Esophagus muscularis mucosa (tissue), 4 donors: ENCODE measurements at places on chromosomes 1 and 21. TPM values are rescaled to one million over a fixed set of nuclear protein-coding genes. Genes with fewer than 3 reads are reported as not detected.

GRCh38 chr1:228219245-228219961 lies 11.6 kb downstream of the OBSCN start:
- H3K27ac ChIP-seq: no peak overlapping the region
- H3K4me3 ChIP-seq: no peak overlapping the region
- H3K27me3 ChIP-seq: no peaks in the 10 kb centered on the region
- H3K4me1 ChIP-seq: no peaks in the 10 kb centered on the region

DNA sequence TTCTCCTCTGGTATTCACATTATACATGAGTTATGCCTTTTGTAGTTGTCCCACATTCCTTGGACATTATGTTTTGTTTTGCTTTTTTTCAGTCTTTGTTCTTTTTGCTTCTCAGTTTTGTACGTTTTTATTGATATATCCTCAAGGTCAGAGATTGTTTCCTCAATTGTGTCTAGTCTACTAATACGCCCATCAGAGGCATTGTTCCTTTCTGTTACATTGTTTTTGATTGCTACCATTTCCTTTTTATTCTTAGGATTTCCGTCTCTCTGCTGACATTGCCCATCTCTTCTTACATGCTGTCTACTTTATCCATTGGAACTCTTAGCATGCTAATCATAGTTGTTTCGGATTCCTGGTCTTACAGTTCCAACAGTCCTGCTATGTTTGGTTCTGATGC lies 27.8 kb upstream of the MPC2 start:
- H3K36me3 ChIP-seq: peaks cover 5% of the 10 kb centered on the region
- H3K4me3 ChIP-seq: no peak overlapping the region
- no peak overlapping the region for H3K27ac ChIP-seq
- no peak for DNase-seq
- peaks cover 15% of the 10 kb centered on the region for H3K4me1 ChIP-seq
- H3K27me3 ChIP-seq: no peaks in the 10 kb centered on the region

The RORC gene
- not detected for total RNA-seq

- H3K27me3 ChIP-seq: no peaks in the 10 kb centered on the region
- H3K4me1 ChIP-seq: no peaks in the 10 kb centered on the region
- H3K27ac ChIP-seq: no peak overlapping the region
- no peak overlapping the region for H3K4me3 ChIP-seq
- DNase-seq: no peak
Observed at GRCh38 chr1:206851341-206852010, 13.9 kb upstream of the IL20 start.

The GSTM2 gene
- total RNA-seq: 59.0 TPM

The GJA5 gene
- 14.6 TPM for total RNA-seq

GRCh38 chr1:214124281-214124805 lies 136.6 kb downstream of the PROX1 start:
- no peak overlapping the region for H3K4me3 ChIP-seq
- peaks cover 3% of the 10 kb centered on the region for H3K27me3 ChIP-seq
- no peak overlapping the region for H3K27ac ChIP-seq
- H3K36me3 ChIP-seq: no peaks in the 10 kb centered on the region
- H3K4me1 ChIP-seq: no peaks in the 10 kb centered on the region

GRCh38 chr1:119003413-119004128 lies 15.4 kb upstream of the TBX15 start:
- H3K27me3 ChIP-seq: peaks cover 100% of the 10 kb centered on the region
- no peaks in the 10 kb centered on the region for H3K36me3 ChIP-seq
- H3K27ac ChIP-seq: no peak overlapping the region
- peaks cover 58% of the 10 kb centered on the region for H3K4me1 ChIP-seq
- H3K4me3 ChIP-seq: no peak overlapping the region
- DNase-seq: no peak

DNA sequence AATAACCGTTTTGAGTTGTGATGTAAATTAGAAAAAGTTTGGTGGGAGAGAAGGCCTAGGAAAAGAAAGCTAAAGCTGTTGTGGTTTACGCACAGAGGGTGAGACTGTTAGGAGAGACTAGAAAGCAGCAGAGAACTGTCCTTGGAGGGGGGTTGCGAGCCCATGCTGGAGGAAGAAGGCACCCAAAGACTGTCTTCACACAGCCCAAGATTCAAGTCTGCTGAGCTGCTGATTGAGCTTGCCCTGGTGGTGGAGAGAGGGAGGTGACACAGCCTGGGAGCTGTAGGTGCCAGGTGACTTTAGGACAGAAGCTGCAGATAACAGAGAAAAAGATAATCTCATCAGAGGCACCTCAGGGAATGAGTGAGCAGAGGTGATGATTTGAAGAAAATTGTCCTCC lies 18.3 kb upstream of the TLR5 start:
- H3K27me3 ChIP-seq: no peaks in the 10 kb centered on the region
- H3K4me1 ChIP-seq: no peaks in the 10 kb centered on the region
- no peak overlapping the region for H3K4me3 ChIP-seq
- no peak for DNase-seq
- no peak overlapping the region for H3K27ac ChIP-seq
- no peaks in the 10 kb centered on the region for H3K36me3 ChIP-seq
